ENCODE measurements at places on chromosomes 13 and 19.

DNA sequence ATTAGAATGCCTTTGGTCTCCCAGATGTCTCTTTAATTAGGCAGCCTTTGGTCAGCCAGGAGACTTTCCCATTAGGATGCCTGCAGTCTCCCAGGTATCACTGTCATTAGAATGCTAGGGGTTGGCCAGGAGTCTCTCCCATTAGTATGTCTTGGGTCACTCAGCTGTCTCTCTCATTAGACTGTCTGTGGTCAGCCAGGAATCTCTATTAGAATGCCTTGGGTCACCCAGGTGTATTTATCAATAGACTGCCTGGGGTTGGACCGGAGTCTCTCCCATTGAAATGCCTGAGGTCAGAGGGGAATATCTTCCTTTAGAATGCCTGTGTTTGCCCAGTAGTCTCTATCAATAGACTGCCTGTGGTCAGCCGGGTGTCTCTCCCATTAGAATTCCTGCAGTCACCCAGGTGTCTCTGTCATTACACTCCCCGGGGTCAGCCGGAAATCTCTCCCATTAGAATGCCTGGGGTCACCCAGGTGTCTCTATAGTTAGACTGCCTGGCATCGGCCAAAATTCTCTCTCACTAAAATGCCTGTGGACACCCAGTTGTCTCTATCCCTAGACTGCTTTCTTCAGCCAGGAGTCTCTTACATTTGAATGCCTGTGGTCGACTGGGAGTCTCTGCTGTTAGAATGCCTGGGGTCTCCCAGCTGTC is 1460.3 kb downstream of the UQCRFS1 start:
- no peak for DNase-seq

DNA sequence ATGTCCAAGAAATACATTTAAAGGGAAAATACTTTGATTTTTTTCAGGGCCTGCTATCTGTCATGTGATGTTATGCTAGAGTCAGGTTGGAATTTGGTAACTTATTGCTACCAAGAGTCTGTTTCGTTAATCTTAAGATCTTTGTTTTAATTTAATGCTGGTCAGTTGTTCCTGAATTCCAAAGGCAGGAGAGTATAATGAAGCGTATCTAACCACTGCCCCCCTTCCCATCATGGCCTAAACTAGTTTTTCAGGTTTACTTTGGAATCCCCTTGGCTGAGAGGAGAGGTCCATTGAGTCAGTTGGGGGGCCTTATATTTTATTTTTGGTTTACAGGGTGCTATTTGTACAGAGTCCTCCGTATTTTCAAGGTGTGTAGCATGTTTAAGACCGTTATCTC is 116.3 kb upstream of the SLC7A1 start:
- no peak for DNase-seq

- DNase-seq, result peak; percentile 86
These were observed 11.5 kb upstream of the CYP4F3 start for GRCh38 chr19:15629003-15629880.

DNA sequence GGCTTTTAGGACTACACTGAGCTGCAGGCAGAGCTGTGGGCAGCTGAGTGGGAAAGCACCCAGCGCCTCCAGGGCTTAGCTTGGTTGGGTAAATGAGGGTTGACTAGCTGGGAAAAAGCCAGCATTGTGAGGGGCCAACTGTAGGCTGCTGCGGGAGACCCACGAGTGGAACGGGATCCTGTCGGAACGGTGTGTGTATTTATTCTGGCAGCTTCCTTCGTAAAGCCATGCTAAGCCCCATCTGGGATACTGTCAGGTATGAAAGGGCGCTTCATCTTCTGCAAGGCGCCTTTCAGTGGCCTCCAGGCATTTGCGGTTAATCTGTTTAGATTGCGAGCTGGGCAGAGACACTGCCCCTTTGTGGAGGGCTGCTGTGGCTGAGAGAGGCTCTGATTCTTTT is 39.5 kb upstream of the CNMD start:
- DNase-seq, result no peak

Data from stimulated activated CD4-positive, alpha-beta T cell treated with anti-CD3 and anti-CD28 coated beads, TNF-alpha, amount 100 ng/mL, for 24 hours (primary cell).